ENCODE measurements at places on chromosomes 11 and 22.

- DNase-seq: no peak
Measured at GRCh38 chr22:35326854-35327562, 27.3 kb downstream of the TOM1 start.

DNA sequence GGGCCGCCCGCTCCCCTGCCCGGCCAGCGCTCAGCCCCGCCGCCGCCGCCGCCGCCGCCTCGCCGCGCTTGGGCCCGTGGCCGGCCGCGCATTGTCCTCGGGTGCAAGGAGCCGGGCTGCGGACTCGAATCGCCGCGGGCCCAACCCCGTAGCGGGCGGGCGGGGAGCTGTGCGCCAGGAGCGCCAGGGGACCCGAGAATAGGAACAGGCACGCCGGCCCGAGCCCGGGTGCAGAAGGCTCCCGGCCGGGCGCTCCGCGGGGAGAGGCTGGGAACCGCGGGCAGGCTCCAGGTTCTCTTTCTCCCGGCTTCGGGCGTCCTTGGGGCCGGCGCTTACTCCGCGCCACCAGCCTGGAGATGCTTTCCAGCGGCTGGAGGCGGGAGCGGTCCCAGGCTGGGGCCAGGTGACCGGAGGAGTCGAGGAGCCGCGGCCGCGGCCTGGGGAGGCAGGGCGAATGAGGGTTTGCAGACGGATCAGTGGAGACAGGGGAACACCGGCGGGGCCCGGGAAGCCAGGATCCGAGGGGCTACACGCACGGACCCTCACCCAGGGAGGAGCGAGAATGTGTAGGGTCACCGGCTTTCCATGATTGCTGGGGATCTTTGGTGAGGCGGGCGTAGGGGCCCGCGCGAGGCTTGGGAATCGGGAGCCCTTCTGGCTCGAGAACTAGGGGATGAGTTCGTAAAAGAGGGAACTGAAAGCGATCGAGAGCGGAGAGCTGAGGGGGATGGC is 726 bp downstream of the PKNOX2 start:
- no peak for DNase-seq

DNA sequence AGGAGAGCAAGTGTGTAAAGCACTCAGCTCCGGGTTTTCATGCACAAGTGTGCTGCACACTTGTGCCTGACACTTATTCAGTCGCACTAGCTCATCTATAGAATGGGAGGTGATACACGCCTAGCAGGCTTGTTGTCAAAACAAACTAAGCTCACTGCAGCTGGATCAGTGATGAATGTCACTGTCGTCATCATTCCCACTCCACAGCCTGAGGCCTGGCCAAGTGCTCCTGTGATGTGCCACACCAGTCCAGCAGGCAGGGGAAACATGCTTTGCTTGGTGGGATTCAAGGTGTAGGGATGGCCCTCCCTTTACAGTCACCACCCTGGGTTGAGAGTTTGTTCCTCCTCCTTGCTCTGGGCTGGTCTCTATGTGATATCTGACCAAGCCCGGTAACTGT is 6.8 kb downstream of the MPST start:
- no peak for DNase-seq

GRCh38 chr11:61075891-61076290 is 26.4 kb upstream of the CD5 start:
- DNase-seq: no peak

GRCh38 chr11:10155793-10156490 is 138.1 kb downstream of the SBF2 start:
- no peak for DNase-seq

DNA sequence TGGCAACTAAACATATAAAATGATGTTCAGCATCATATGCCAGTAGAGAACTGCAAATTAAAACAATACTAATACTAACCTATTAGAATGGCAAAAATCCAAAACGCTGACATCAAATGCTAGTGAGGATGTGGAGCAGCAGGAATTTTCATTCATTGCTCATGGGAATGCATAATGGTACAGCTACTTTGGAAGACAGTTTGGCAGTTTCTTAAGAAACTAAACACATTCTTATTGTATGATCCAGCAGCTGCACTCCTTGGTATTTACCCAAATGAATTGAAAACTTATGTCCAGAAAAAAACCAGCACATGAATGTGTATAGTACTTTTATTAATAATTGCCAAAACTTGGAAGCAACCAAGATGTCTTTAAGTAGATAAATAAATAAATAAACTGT is 258.0 kb downstream of the TENM4 start:
- DNase-seq: no peak

GRCh38 chr11:76798671-76799065 is 15.5 kb downstream of the TSKU start:
- DNase-seq: no peak

DNA sequence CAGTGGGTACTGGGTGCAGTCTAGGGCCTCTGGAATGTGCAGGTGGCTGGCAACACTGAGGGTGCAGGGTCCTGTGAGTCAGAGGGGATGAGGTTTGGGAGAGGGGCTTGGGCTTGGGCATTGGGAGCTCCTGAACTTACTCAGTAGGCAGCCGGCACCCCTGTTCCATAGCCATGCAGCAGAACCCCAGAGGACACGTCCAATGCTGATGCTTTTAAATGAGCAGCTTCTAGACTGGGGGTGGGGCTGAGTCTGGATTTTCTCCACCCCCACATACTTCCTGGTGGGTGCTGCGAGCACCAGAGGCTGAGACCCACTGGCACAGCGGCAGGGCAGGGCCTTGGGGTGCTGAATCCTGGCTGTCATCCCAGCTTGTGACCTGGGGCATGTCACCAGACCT is 71.4 kb downstream of the ARHGAP8 start:
- no peak for DNase-seq

DNA sequence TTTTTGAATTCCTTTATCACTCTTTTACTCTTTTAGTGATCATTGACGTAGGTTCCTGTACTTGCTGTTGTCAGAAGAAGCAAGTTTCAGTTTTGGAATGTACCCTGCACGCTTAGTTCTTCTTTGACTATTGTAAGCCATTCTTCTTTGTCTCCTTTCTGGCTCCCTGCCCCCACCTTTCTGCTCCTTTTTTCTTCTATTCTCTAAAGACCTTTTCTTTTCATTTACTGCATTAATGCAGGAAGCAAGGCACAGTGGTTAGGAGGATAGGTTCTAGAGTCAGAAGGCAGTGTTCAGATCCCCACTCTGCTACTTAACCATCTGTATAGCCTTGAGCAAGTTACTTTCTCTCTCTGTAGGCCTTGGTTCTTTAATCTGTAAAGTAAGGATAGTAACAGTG is 33.7 kb upstream of the RAG2 start:
- DNase-seq: no peak

GRCh38 chr22:22552630-22553029 is 6.4 kb downstream of the PRAME start:
- DNase-seq: no peak

DNA sequence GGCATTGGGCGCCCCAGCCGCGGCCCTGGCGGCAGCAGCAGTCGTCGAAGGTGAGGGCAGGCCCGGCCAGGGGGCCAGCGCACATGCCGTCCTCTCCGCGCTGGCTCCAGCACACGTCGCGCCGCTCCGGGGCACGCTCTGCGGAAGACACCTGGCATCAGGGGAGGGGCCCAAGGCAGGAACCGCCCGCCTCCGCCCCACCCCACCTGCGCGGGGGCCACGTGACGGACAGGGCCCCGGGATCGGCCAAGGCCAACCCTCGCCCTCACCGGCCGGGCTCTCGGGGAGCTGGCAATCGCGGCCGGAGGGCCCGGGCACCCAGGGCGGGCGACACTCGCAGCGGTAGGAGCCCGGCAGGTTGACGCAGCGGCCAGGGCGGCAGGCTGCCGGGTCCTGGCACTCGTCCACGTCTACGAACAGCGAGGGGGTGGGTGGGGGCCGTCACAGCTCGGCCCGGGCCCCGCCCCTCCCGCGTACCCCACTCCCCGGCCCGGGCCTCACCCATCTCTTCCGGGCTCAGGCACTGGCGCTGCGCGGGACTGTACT is 14.9 kb downstream of the SCYL1 start:
- no peak for DNase-seq

DNA sequence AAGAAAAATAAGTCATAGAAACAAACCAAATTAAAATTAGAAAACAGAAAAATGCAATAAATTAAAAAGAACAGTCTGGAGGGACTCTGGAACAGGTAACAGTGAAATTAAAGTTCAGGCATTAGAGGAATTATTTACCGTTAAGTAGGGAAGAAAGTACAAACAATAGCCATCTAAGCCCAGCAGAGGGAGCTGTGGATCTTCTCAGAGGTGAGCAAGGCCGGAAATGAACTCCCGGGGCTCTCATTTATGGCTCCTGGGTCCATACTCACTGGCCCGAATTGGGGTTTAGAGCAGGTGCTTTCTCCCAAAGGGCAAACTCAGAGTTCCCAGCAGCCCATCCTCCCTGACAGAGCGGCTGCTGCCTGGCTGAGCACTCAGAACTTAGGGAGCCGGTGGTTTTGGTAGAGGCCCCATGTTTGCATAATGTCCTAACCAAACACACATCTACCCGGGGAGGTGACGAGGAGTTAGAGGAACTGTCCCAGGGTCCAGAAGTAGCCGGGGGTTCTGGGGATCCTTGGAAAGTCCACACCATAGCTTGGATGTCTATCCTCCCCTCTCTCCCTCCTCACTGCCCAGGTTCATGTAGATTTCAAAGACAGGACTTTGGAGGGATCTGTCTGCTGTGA is 87.8 kb upstream of the VPREB1 start:
- DNase-seq: peak; percentile 25

GRCh38 chr11:76903325-76903724 is 42.6 kb downstream of the ACER3 start:
- DNase-seq: no peak

DNA sequence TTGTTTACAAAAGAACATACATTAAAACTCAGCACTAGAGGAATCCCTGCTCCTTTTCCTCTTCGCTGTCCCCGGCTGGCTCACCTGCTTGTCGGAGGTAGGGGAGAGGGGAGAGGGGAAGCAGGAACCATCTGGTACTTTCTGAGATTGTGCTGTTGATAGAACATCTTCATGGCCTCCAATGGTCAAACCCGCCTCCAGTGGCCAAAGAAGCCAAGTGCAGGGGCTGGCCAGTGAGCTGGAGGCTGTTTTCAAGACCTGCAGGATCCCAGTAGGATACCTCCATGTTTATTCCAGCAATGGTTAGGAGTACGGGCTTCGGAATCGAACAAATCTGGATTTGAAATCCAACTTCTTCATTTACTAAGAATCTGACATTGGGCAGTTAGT is 92.6 kb downstream of the PKNOX2 start:
- DNase-seq: no peak
